Fibroblast of skin of right quadriceps (primary cell): ENCODE measurements at places on chromosomes 2 and 18.

GRCh38 chr2:101419096-101419663, 31.9 kb upstream of the CREG2 start:
- DNase-seq: peak; percentile 65

DNA sequence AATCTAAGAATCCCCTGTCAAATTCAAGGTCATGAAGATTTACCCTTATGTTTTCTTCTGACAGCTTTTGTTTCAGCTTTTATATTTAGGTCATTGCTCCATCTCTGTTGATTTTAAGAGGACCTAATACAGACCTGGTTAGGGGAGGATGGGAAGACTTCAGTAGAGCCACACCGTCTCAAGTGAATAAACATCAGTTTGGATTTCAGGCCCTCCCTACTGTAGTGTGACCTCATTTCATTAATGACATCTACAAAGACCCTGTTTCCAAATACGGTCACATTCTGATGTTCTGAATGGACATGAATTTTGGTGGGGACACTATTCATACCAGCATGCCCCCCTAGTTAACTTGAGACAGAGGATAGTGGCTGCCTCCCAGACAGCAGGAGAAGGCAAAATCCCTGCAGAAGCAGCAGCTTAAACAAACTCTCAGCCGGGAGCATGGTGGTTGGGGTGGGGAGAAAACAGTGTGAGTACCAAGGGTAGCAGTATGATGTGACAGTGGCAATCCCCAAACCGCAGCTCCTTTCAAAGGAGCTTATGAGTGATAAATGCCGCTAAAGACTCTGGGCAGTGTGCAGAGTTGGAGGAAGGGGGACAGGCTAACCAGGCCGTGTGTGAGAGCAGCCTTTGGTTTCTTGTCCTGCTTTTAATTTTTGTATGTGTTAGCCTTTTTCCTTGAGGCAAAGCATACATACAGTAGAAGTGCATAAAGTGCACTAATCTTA, 65.9 kb upstream of the TNP1 start:
- no peak for DNase-seq

DNA sequence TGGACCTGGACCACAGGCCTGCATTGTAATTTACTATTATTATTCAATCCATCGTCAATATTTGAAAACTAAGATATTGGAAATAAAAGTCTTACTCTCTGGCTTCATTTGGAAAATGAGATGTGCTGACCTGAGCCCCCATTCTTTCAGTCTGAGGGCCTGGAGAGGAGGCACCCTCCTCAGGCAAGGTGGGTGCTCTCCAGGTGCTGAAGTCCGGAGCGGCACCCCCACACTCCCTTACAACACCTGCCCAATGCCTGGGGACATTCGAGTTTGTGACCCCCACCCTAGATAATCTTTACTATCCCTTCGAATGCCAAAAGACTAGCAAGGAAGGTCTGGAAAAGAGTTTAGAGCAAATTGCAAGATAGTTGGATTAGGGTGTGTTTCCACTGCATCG, 133.3 kb downstream of the EN1 start:
- no peak for DNase-seq

- DNase-seq: peak; percentile 17
These were observed 166.3 kb upstream of the NYAP2 start for GRCh38 chr2:225233234-225233633.

- DNase-seq: no peak
These were observed 17.5 kb downstream of the C18orf63 start for GRCh38 chr18:74333091-74333490.

GRCh38 chr18:44579028-44579702, 101.5 kb upstream of the SETBP1 start:
- DNase-seq: peak; percentile 80

GRCh38 chr2:232523682-232524597, 2.0 kb upstream of the CHRND start:
- DNase-seq: peak; percentile 22
